ENCODE measurements at places on chromosomes 6 and 20.

GRCh38 chr6:132961610-132962009 is 147.2 kb downstream of the RPS12 start:
- DNase-seq, result no peak

DNA sequence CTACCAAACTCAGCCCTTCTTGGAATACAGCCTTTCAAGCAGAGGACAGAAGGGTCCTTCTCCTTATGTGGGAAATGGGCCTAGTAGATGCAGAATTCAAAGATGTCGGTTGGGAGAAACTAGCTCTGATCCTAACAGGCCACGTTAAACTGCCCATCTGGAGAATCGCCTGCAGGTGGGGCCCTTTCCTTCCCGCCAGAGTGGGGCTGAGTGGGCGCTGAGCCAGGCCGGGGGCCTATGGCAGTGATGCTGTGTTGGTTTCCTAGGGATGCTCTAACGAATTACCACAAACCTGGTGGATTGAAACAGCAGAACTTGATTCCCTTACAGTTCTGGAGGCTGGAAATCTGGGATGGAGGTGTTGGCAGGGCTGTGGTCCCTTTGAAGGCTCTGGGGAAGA is 9.1 kb downstream of the MAPK13 start:
- DNase-seq, result no peak

GRCh38 chr20:61288331-61288784 is 36.3 kb downstream of the CDH4 start:
- DNase-seq, result no peak

- DNase-seq, result no peak
These were observed 32.1 kb upstream of the CENPW start for GRCh38 chr6:126307849-126308248.

DNA sequence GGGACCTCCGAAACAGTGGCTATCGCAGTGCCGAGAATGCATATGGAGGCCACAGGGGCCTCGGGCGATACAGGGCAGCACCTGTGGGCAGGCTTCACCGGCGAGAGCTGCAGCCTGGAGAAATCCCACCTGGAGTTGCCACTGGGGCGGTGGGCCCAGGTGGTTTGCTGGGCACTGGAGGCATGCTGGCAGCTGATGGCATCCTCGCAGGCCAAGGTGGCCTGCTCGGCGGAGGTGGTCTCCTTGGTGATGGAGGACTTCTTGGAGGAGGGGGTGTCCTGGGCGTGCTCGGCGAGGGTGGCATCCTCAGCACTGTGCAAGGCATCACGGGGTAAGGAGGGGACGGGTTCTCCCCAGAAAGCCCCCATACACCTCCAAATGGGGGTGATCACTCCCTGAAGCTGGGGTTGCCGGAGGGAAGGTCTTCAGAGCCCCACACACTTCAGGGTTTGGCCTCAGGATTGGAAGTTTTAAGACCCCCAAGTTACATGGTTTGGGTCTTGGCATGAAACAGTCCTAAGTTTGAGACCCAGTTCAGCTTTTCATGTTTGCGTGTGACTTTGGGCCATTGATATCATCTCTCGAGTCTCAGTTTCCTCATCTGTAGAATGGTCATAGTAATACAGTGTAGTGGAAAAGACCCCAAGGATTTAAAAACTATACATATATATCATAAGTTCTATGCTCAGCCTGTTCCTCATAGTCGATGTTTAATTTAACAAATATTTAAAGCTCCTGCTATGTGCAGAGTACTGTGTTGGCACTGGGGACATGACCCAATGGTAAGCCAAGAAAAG is 4.3 kb downstream of the BPIFB4 start:
- no peak for DNase-seq

DNA sequence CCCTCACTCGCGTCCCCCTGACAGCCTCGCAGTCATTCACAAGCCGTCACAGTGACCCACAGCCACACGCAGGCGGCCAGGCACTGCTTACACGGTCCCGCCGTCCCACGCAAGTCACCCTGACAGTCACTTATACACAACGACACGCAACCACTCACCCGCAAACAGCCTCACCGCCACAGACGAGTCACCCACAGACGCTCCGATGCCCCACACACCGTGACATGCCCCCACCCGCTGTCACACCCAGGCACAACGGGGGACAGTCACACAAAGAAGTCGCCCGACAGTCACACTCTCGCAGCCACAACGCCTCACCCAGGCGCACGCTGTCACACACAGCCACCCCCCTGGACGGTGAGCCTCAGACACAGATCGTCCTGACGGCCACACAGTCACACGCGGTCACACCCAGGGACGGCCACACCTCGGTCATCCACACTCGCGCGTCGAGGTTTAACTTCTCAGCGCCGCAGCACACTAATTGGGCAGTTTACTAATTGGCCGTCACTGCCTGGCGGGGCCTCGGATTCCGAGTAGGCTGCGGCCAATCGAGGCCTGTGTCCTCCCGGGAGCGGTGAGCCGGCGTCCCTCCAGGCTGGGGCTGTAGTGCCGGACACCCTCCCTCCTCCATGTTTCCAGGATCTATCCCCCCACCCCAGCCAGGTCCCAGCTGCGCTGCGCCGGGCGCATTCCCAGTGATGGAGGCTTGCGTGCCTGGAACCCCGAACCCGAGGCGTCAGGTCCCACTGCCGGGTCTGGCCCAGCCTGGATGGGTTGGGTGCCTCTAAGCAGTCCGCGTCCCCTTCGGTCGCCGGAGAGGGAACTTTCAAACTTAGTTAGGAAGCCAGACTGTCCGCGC is 790 bp downstream of the TOX2 start:
- DNase-seq, result peak; percentile 4

DNA sequence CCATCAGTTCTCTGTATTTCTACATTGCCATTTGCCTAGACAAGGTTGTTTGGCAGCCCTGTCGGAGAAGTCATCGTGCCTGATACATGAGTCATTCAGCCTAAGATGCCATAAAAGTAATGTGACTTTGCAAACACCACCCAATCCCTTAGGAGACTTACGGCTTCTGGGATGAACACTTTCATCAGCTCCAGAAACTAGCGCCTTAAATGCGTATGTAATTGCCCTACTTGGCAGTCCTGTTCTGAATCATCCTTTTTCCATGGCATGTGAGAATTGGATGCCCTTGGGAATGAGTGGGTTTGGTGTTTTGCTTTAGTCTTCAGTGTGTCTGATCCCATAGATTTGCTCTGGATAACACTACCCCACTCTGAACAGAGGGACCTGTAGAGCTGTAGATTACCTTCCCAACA is 158.5 kb downstream of the SASH1 start:
- DNase-seq, result no peak

- no peak for DNase-seq
These were observed 13.0 kb upstream of the SNHG17 start for GRCh38 chr20:38447931-38448675.

- no peak for DNase-seq
These were observed 126.5 kb downstream of the DLL1 start for GRCh38 chr6:170164271-170164900.

DNA sequence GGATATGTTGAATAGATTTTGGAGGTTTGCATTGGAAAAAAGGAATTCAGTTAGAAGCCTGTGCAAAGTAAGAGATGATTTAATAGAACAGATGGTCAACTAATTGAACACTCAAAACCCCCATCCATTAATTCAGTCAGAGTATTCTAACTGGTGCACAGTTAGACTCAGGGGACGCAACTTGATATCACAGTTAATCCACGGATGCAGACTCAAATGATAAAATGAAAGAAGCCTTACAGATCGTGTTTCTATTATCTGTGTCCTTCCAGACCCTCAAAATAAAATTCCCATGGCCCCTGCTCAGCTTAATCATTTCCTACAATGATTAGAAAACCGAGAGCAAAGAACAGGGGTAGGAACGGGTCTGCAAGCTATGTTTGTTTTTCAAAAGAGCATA is 45.4 kb upstream of the DTNBP1 start:
- DNase-seq, result no peak
